ENCODE measurements at places on chromosomes 4 and X.

DNA sequence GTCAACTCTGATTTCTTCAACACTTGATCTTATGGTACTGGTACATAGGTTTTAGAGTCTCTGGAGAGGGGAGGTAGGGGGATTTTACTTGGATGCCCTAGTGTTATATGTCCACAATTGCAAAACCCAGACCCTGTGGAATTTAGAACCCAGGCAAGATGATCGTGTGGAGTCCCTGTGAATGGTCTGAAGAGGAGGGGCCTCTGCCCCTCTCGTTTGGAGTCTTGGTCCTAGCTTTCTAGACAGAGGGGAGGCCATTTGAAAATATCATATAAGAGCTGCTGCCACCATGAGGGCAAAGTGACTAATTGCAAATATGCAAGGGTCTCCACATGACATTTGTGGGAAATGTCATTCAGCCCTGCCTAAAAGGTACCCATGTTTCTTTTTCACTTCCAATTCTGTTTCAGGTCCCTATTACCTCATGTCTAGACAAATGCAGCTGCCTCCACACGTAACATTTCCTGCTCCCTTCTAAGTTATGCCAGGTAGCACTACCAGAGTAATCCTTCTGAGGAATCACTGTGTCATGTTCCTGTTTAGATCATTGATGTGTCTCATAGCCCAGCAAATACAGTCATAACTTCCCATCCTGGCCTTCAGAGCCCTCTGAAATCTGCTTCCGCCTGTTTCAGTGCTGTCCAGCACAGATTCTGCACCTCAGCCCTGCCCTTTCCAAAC is 126.8 kb downstream of the KLHL8 start:
- peak; percentile 46 for DNase-seq

DNA sequence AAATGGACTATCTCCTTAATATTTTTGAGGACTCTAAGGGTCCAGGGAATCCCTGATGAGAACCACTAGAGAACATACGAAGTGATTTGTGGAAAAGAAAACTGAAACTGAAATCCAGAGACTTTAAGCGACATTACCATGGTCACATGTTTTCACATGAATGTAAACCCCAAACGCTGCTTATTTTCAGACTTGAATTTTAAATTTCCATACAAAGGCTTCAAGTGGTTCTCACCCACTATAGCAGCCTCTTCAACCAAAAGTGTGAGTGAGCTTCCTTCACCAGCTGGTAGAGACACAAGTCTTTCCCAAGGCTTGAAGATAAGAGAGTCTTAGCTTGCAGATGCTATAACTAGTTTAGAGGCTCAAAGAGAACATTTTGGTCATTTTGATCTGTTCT is 232.7 kb downstream of the MGST2 start:
- DNase-seq, result no peak

- DNase-seq, result no peak
Observed at GRCh38 chr4:174583056-174583455, 60.8 kb upstream of the HPGD start.

GRCh38 chr4:77501240-77501639 is 104.4 kb upstream of the CXCL13 start:
- DNase-seq, result no peak

GRCh38 chrX:123884809-123885408 is 25.1 kb downstream of the XIAP start:
- peak; percentile 54 for DNase-seq

- no peak for DNase-seq
Observed at GRCh38 chr4:186082221-186082620, 13.3 kb downstream of the TLR3 start.

- no peak for DNase-seq
Observed at GRCh38 chr4:123701131-123701575, 304.6 kb downstream of the SPRY1 start.

DNA sequence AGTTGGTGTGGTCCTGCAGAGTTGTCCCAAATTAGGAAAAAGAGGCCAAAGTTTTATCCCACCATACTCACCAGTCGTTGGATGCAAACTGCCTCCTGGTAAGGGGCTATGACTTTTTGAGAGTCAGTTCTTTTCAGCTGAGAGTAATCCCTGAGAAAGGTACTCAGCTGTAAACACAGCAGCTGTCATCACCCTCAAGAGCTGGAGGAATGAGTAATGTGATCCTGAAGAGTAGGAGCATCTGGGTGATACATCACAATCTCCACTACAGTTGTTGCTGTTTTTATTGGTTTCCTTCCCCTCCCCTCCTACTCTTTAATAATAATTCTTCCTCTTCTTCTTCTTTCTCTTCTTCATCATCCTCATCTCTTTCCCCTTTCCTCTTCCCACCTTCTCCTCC is 5.7 kb downstream of the MAGEE1 start:
- DNase-seq, result no peak

GRCh38 chr4:110484029-110484428 is 8.1 kb downstream of the ENPEP start:
- no peak for DNase-seq

GRCh38 chrX:20968996-20969395 is 405.2 kb upstream of the CNKSR2 start:
- no peak for DNase-seq

GRCh38 chrX:47483306-47484268 is 565 bp upstream of the ZNF41 start:
- DNase-seq, result no peak
